ENCODE measurements at places on chromosomes 1 and 21.
A peak's percentile ranks its signal among the peaks of the same experiment; 100 is the strongest.

- DNase-seq, result no peak
Measured at GRCh38 chr21:45067462-45068285, 6.7 kb upstream of the ADARB1 start.

- peak; percentile 45 for DNase-seq
Measured at GRCh38 chr21:35840197-35840799, 220.0 kb downstream of the SETD4 start.

GRCh38 chr21:14500873-14501272 lies 45.2 kb downstream of the SAMSN1 start:
- no peak for DNase-seq

- DNase-seq, result no peak
Measured at GRCh38 chr1:234986750-234987414, 141.8 kb downstream of the TOMM20 start.

GRCh38 chr1:172382990-172383389 lies 37.5 kb upstream of the C1orf105 start:
- no peak for DNase-seq

DNA sequence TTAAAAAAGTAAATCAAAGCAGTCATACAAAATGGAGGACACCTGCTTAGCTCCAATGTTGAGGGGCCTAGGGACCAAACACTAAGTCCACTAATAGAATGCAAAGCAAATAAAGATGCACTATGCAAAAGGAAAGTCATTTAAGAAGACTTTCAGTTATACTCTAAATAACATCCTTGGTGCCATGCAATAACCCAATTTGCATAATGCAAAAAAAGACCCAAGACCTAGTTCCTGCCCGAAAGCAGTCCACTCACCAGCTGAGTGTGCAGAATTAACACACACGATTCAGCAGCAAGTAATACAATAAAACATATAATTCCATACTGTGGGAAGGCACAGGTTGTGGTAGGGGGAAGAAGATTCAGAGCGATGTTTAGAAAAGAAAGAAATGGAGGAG lies 101.8 kb downstream of the TGFBR3 start:
- DNase-seq, result no peak

GRCh38 chr1:198125995-198126735 lies 30.6 kb upstream of the NEK7 start:
- no peak for DNase-seq

DNA sequence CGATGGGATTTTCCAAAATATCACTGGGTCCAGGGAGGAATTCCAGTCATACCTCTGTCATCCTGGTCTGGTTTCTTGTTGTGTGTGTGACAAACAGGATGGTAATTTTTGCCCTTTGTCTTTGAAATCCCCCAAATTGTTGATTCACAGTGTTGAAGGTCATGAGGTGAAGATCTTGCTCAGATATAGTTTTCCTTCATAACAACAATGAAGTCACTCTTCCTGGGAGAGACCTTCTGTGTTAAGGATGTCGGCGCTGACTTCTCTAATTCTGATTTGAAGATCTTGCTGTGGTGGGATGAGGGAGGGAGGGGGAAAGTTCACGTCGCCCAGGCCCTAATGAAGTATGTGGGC lies 32.2 kb upstream of the MPZL1 start:
- DNase-seq, result no peak

DNA sequence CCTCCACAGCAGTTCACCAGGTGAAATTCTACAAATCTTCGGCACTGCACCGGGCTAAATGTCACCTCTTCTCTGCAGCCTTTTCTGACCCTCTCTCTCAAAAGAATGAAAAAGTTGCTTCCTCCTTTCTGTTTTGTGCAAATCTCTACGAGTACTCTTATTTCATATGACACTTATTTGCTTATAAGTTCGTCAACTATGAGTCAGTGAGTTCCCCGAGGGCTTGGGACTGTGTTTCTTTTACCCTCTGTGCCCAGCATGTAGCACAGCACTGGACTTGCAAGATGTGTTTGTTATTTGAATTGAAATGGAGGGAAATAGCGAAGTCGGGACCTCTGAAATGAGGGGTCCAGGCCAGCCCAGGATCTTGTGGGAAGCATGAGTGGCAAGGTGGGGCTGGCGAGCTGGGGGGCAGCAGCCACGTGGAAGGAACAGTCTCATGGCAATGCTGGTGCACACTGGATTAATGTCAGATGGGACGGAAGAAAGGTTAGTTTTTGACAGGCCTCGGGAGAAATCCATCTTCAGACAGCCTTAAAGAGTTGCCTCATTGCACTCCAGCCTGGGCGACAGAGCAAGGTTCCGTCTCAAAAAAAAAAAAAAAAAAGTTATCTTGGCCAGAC lies 6.2 kb downstream of the SLC6A9 start:
- no peak for DNase-seq

DNA sequence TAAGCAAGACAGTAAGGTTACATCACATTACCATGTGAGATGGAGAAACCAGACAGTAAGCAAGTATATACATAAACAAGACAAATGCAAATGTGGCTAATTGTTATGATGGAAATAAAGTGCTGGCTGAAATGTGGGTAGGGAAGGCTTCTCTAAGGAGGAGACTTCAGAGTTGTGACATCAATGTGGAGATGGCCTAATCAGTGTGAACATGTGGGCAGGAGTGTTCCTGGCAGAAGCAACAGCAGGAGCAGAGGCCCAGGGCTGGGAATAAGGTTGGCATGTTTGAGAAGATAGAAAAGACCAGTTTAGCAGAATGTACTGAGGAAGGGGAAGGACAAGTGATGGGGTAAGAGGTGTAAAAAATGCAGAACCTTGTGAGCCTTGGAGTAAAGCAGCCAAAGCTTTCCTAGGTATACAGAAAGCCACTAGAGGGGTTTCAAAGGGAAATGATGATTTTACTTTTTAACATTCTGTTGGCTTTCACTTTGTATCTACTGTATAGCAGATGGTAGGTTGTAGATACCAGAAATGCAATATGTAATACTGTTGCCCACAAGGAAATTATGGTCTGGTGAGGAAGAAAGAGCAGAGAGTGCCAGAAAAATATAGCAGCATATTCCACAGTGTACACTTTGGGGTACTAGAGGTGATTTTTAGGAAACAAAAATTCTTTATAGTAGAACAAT lies 197.4 kb downstream of the FGGY start:
- no peak for DNase-seq

DNA sequence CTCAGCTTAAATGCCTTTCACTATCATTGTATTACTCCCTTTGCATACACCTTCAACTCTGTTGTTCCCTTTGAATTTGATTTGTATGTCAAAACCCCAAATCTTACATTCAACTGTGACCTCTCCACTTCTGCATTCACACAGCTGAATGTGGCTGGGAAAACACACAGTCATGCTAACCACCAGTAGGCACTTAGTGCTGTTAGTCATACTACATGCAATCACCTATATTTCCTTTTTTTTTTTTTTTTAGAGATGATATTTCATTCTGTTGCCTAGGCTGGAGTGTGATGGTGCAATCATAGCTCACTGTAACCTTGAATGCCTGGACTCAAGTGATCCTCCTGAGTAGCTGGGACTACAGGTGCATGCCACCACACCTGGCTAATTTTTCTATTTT lies 16.2 kb downstream of the BTBD8 start:
- no peak for DNase-seq

GRCh38 chr1:224592636-224593582 lies 23.2 kb upstream of the CNIH3 start:
- no peak for DNase-seq

- no peak for DNase-seq
Measured at GRCh38 chr1:175597969-175598765, 145.2 kb downstream of the TNR start.

- no peak for DNase-seq
Measured at GRCh38 chr21:45502006-45502345, 40.3 kb downstream of the SLC19A1 start.

DNA sequence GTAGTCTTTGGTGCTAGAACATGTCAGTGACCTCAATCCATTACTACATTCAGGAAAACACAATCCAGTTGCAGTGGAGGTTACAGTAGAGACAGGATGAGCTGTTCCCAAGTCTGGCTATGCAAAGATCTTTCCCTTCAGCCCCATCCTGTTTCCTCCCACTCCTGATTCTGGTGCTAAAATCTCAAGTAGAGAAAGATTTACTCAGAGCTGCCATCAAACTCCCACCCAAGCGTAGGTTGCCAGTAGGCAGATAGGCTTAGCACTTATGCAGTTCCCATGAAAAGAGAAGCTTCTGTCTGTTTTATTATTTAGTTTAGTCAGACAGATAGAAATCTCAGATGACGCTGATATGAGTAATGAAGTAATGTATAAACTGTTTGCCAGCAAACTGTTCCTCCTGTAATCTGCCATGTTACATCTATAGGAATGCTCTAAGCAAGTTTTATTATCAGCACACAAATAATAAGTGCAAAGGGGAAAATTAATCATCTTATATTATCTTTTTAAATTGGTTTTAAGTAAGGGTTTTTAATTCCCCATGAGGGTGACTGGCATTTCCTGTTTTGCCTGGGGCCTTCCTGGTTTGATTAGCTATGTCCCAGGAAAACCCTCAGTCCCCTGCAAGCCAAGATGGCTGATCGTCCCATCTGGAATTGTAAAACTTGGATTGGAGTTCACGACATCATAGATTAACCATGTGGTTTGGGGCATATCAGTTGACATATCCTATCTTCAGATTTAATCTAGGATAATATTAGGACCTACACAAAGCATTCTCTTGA lies 188.3 kb upstream of the PALMD start:
- no peak for DNase-seq

DNA sequence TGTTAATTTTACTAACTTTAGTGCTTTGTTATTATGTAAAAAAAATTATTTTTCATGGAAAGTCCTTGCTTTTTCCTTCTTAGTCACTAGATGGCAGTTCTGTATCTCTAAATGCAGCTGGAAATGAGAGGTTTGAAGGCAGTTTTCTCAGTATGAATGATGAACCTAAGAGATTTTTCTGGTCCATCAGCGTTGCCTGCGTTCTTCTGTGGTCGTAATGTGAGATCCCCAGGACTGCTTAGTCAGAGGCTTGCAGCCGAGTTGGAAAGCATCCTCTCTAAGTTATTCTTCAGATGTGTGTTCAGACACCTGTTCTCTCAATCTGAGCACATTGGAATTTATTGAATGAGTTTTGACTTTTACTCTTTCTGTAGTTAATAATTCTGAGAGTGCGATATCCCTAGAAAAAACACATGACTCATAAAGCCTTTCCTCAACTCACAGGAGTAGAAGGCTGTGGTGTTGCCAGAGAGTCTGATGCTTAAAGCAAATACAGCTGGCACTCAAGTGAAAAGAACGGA lies 99.3 kb downstream of the FMN2 start:
- DNase-seq, result no peak

GRCh38 chr1:191992118-191992517 lies 166.1 kb upstream of the RGS18 start:
- no peak for DNase-seq

DNA sequence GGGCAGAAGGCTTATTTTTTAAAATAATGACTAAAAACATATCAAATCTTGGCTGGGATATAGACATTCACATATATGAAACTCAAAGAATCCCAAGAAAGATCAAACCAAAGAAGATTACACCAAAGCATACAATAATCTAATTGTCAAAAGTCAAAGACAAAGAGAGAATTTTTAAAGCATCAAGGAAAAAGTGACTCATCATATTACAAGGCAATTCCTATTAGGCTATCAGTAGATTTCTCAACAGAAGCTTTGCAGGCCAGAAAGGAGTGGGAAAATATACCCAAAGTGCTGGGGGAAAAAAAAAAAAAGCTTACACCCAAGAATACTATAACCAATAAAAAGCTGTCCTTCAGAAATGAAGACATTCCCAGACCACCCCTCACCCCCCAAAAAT lies 375.6 kb downstream of the BRINP2 start:
- no peak for DNase-seq

- no peak for DNase-seq
Measured at GRCh38 chr1:185574139-185574875, 159.9 kb upstream of the HMCN1 start.

DNA sequence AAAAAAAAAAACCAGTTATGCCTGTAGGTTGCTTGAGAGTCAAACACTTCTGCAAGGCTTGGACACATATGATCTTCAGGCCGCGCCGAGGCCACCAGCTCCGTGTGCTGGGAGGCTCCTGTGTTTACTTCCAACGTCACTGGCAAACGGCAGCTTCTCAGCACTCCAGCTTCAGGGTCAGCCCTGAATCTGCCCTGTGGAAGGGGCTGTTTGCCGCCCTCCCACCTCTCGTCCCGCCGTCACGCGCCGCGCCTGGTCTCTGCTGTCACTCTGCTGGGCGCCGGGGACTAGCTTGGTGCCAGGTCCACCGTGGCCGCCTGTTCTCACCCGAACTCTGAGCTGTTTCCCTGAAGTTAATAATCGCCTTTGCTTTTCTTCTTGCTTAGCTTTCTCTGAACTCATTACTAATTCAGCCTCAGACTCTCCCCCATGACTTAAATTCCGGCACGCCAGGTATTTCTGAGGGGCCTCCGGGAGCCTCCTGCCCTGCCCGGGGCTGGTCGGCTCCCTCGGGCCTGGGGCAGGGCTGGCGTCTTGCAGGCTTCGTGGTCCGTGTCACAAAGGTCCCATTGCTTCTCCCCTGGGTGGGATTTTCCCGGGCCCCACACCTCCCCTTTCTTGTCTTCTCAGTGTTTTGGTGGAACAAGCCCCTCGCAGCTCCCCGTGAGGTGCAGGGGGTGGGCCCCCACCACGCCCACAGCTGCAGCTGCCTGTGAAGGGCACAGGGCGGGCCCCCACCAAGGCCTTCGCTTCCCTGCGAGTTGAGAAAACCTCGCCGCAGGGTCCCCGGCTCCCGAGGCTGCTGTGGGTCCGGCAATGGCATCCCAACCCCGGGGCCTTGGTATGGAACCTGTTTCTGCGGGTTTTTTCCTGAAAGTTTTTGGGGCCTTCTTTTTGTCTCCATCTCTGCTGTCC lies 14.6 kb upstream of the C1orf159 start:
- no peak for DNase-seq

- no peak for DNase-seq
Measured at GRCh38 chr21:40433538-40433937, 413.4 kb downstream of the DSCAM start.

- DNase-seq, result no peak
Measured at GRCh38 chr1:54302951-54303843, 103.0 kb downstream of the SSBP3 start.

- no peak for DNase-seq
Measured at GRCh38 chr1:88169939-88170338, 514.1 kb upstream of the PKN2 start.

DNA sequence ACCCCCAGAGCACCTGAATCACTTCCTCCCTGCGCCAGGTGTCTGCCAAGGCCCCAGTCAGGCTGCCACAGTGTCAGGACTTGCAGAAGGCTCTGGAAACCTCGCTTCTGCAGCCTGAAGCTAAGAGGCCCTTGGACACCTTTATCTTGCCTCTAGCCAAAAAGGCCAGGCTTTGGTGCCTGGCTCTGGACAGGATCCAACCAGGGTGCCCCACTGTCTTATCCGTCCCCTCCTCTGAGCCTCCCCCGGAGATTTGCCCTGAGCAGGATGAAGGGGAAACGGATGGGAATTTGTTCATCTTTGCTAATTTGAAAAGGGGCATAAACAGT lies 12.8 kb upstream of the CLSTN1 start:
- no peak for DNase-seq
